ENCODE measurements at places on chromosomes 2 and 18. TPM values are rescaled to one million over a fixed set of nuclear protein-coding genes. Genes with fewer than 3 reads are reported as not detected.

The SCN1A gene
- total RNA-seq = not detected

- H3K4me1 ChIP-seq = no peaks in the 10 kb centered on the region
- no peak overlapping the region for H3K27ac ChIP-seq
- no peaks in the 10 kb centered on the region for H3K27me3 ChIP-seq
- no peaks in the 10 kb centered on the region for H3K36me3 ChIP-seq
Observed at GRCh38 chr2:102063487-102063911, 71.7 kb downstream of the IL1R2 start.

DNA sequence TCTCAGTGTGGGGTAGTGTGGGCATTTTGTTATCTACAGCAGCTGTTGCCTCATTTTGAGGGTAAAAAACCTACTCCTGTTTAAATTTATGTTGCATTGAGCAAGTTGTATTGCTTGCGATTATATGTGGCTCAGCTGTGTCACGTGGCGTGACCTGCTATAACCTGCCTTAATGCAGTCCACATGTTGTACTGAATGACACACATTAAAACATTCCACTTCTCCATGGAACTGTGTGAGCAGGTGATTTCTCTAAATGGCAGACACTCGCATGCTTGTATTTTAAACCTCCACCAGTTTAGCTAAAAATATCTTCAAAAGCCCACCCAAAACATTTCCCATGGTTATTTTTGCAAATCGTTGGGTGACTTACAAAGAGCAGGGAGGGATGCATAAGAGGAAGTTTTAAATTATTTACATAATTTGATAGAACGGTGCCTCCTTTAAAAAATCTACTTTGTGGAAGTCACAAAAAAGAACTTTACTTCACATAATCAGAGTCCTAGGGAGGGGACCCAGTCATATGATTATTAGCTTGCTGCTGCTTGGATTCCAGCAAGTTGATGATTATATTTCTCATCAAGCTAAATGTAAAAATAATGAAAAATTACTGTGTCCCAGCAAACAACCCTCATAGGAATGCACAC is 163.3 kb upstream of the ZEB2 start:
- no peak for DNase-seq
- H3K4me1 ChIP-seq = no peaks in the 10 kb centered on the region
- no peaks in the 10 kb centered on the region for H3K27me3 ChIP-seq
- H3K27ac ChIP-seq = no peak overlapping the region
- H3K4me3 ChIP-seq = no peak overlapping the region
- no peaks in the 10 kb centered on the region for H3K36me3 ChIP-seq

The VAMP5 gene
- total RNA-seq = 15.8 TPM

The PPM1G gene
- 129 TPM for total RNA-seq

GRCh38 chr18:80191264-80191663 is 56.0 kb downstream of the PARD6G start:
- H3K27ac ChIP-seq = no peak overlapping the region
- peak; percentile 19 for DNase-seq
- H3K36me3 ChIP-seq = no peaks in the 10 kb centered on the region
- no peaks in the 10 kb centered on the region for H3K4me1 ChIP-seq
- no peak overlapping the region for H3K4me3 ChIP-seq

The ARHGAP15 gene
- not detected for total RNA-seq

GRCh38 chr2:145797692-145798091 is 1277.8 kb upstream of the ZEB2 start:
- DNase-seq = no peak
- H3K4me1 ChIP-seq = peaks cover 8% of the 10 kb centered on the region
- H3K27ac ChIP-seq = no peak overlapping the region

All from endodermal cell (in vitro differentiated cells).